T47D (cell line): ENCODE measurements at places on chromosomes 1 and 21.
A peak's percentile ranks its signal among the peaks of the same experiment; 100 is the strongest.

DNA sequence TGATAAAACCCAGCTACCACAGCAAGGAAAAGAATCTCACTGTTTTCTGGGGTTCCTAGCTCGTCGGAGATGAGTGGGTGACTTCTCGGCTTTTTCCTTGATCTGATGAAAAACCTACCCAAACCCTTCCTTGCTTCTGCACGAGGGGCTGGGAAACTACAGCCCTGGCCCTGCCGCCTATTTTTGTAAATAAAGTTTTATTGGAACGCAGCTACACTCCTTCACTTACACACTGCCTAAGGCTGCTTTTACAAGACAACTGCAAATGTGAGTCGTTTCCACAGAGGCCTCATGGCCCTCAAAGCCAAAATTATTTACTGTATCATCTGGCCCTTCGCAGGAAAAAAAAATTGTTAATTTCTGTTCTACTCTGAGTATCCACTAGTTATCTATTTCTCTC, 116.0 kb upstream of the TMPRSS2 start:
- DNase-seq: no peak

DNA sequence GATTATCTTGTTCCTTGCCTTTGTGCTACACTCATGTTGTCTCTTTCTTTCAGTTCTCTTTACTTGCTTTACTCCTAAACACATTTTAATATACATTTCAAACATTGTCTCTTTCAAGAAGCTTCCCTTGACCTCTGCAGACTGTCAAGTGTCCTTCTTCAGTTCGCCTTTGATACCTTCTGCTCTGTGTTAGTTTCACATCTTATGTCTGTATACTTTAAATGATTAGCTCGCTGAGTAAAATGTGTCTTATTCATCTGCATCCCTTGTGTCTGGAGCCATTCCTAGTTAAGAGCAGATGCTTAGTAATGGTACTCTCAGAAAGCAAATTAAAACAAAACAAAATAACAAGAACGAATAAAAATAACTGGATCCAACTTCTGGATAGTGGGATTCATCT, 303.3 kb downstream of the S1PR1 start:
- DNase-seq: no peak

GRCh38 chr1:193313354-193314140, 127.1 kb upstream of the B3GALT2 start:
- no peak for DNase-seq

DNA sequence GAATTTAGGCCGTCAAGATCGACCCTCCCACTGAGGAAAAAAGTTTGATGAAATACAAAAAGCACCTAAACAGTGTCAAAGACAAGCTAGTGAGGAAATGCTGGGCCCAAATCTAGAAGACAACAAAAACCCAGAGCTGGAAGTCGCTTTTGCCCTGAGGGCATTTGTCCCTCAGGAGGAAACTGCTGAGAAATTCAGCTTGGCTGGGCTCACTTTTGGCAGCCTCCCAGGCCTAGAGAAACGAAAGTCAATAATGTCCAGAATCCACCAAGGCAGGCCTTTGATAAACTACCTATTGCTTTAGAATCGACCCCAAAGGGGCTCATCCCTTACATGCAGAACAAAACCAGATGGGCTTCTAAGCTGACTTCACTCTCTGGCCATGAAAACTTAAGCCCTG, 38.9 kb downstream of the SYT2 start:
- peak; percentile 66 for DNase-seq

- no peak for DNase-seq
These were observed at the start of gene LEFTY2 for GRCh38 chr1:225941187-225941941. TSS of gene LEFTY2 (minus strand) at chr1:225941220. CDS start at chr1:225941140, 80 bp downstream.
